ENCODE measurements at places on chromosomes 2 and 18.

- DNase-seq = no peak
Measured at GRCh38 chr18:10169064-10169562, 255.3 kb downstream of the VAPA start.

GRCh38 chr2:42057902-42058450, 10.2 kb downstream of the PKDCC start:
- DNase-seq = no peak

DNA sequence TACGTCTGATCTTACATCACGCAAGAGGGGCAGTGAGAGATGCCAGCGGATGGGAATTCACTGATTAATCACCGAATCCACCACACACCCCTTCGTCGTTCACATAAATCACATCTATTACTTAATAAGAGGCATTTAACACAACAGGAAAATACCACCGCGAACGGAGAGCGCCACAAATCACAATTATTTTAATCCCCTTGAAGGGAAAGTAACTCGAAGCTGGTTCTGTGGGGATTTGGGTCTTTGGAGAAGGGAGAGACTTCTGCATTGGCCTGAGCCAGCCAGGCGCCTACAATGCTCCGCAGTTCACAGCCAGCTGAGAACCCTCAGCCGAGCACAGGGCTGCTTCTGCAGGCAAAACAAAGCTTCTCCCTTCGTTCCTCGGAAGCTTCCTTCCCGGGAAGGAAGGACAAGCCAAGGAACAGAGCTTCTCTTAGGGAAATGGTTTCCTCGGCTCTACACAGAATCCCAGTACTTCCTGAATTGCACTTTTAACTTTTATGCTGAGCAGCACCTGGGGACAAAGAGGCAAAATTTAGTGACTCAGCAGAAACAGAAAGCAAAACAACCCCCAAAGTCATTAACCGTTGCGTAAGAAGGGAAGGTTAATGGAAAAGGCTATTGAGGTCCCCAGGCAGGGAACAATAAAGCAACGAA, at the start of gene LRP1B:
LRP1B (minus strand) TSS at position 7 of the 660 bp plus-strand sequence. CDS start 287 bp downstream, outside the sequence.
- no peak for DNase-seq

GRCh38 chr2:64143169-64144056, 807 bp downstream of the PELI1 start:
- DNase-seq = no peak

DNA sequence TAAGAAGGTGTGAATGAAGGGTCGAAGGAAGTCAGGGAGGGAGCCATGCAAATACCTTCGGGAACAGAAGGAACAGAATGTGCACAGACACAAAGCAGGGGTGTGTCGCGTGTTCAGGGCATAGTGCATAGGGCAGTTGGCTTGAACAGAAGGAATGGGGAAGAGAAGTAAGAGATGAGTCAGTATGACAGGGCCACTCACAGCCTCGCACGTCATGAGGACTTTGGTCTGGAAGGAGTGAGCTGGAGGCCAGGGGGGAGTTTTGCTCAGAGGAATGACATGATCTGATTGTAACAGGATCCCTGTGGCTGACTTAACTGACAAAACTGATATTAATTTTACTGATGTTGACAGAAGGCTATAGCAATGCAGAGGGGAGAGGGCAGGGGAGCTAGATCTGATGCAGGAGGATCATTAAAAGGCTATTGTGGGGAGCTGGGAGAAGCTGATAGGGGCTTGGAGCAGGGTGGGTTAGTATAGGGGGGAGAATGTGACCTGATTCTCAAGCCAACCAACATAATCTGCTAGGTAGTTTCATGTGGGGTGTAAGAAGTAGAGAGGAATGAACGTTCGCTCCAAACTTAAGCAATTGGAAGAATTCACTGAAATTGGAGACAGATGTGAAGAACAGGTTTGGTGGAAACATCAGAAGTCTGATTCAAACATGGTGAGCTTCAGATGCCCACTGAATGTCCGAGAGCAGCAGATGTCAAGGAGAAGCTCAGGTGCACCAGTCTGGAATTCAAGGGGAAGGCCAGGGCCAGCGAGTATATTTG, 60.4 kb upstream of the COPS8 start:
- DNase-seq = no peak

GRCh38 chr2:166651991-166652390, 157.9 kb upstream of the SCN7A start:
- no peak for DNase-seq

GRCh38 chr2:108588070-108588668, 53.9 kb downstream of the LIMS1 start:
- no peak for DNase-seq

GRCh38 chr2:238401551-238401950, 25.2 kb upstream of the ASB1 start:
- no peak for DNase-seq

DNA sequence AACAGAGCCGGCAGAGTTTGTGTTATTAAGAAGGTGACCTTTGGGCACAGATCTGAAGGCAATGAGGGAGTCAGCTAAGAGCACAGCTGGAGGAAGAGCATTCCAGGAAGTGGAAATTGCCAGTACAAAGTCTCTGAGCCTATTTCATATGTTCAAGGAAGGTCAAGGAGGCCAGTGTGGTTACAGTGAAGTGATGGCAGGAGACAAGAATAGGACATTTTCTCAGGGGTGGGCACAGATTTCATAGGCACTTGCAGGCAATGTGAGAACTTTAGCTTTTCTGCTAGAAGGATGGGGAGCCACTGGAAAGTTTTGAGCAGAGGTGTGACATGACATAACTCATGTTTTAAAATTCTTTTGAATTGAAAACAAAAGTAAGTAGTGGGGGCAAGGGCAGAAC, 50.3 kb downstream of the ARHGAP25 start:
- DNase-seq = no peak

DNA sequence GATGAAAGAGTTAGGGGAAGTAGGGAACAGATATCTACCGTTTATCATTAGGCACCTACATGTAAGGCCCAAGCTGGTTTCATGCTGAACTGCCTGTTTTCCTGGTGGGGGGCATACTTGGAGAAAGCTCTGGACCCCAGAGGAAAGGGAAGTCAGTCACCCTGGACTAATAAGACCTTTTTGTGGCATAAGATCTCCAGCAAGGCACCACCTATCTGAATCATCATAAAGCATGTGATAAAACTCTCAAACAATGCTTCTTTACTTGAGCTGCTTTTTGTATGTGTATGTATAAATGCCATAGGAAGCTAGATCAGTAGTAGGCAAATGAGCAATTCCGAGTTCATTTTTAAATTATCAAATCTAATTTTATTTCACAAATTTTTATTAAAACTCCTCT, 104.8 kb downstream of the TANC1 start:
- DNase-seq = no peak

DNA sequence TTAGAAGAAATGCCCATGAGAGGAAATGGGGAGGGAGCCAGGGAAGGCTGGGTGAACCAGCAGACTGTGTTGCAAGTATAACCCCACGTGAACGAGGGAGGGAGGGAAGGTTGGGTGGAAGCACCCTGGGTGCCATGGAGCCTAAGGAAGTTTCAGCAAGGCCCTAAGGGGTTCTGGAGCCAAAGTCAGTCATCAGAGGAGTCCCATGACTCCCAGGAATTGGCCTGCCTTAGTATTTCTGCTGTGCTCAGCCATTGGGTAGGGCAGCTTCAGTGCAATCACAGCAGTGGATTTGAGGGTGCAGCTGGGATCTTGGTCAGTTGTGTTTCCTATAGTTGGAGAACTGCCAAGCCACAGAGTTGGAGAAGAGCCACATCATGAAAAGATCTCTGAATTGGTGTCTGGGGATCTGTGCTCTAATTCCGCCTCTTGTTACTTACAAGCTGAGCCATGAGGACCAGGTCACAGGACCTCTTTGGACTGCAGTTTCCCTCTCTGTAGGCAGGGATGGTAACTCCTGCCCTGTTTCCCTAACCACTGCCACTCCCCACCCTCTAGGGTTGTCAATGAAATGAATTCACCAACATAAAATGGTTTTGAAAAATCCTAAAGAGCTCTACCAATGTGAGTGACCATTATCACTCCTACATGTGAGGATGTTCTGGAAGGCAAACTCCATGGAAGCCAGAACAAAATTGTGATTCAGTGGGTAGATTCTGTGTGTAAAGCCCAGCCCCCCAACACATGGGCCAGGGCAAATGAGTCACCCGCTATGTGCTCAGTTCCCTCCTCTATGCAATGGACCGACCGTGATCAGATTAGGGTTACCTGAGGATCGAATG, 108.9 kb downstream of the CLIP4 start:
- DNase-seq = no peak

- no peak for DNase-seq
Measured at GRCh38 chr2:109336296-109336695, 207.3 kb downstream of the SH3RF3 start.

GRCh38 chr2:197386242-197386641, 48.6 kb downstream of the SF3B1 start:
- DNase-seq = no peak

GRCh38 chr2:122144884-122145283, 389.4 kb downstream of the TSN start:
- DNase-seq = no peak

DNA sequence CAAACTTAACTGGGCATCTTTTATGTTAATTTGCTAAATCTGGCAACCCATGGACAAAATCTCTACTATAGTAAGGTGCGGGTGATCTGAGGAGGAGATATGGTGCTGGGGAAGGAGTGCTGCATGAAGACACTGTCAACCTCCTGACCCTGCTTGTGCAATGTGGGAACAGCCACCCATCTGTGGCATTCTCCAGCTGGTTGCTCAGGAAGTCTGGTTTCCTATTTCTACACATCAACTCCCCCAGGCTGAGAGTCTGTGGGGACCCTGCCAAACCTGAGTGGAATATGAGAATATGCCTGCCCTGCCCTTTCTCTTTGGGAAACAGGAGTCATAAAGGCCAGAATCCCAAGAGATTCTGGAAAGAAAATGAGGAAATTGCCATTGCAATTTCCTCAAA, 60.1 kb upstream of the PAX3 start:
- no peak for DNase-seq

- no peak for DNase-seq
Measured at GRCh38 chr2:186721956-186722355, 28.1 kb downstream of the FAM171B start.

- DNase-seq = no peak
Measured at GRCh38 chr18:77206676-77207374, 42.8 kb upstream of the GALR1 start.

GRCh38 chr2:15636972-15637785, 45.5 kb downstream of the DDX1 start:
- no peak for DNase-seq

GRCh38 chr18:23238651-23239349, 103.5 kb downstream of the CABLES1 start:
- DNase-seq = no peak

DNA sequence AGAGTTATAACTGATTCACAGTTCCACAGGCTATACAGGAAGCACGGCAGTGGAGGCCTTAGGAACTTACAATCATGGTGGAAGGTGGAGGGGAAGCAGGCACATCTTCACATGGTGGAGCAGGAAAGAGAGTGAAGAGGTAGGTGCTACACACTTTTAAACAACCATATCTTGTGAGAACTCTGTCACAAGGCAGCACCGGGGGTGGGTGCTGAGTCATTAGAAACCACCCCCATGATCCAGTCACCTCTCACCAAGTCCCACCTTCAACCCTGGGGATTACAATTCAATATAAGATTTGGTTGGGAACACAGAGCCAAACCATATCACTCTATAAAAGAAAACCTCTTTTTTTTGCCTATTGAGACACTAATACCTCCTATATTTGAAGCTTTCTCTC, 1108.5 kb upstream of the CDH2 start:
- no peak for DNase-seq

- DNase-seq = no peak
Measured at GRCh38 chr2:11942178-11942569, 195.7 kb downstream of the LPIN1 start.

GRCh38 chr2:15623898-15624541, 32.4 kb downstream of the DDX1 start:
- no peak for DNase-seq

GRCh38 chr2:151518802-151519201, 109.1 kb downstream of the RIF1 start:
- DNase-seq = no peak

- no peak for DNase-seq
Measured at GRCh38 chr2:38315707-38316333, 61.3 kb downstream of the ATL2 start.

DNA sequence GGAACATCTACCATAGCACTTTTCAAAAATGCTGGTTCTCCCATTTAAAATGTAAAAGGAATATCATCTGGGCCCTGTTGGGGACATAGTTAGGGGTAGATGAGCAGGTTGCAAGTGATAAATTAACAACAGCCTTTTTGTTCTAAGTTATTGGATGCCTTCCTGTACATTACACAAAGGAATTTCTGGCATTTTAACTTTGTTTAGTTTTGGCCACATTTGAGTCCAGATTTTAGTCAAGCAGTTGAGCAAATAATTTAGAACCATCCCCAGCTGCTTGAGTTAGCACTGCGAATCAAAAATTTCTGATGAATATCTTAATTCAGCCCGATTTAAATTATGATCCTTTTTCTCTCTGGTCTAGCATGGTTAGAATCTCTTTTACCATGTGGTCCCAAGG, 124.4 kb downstream of the TTC27 start:
- DNase-seq = no peak

DNA sequence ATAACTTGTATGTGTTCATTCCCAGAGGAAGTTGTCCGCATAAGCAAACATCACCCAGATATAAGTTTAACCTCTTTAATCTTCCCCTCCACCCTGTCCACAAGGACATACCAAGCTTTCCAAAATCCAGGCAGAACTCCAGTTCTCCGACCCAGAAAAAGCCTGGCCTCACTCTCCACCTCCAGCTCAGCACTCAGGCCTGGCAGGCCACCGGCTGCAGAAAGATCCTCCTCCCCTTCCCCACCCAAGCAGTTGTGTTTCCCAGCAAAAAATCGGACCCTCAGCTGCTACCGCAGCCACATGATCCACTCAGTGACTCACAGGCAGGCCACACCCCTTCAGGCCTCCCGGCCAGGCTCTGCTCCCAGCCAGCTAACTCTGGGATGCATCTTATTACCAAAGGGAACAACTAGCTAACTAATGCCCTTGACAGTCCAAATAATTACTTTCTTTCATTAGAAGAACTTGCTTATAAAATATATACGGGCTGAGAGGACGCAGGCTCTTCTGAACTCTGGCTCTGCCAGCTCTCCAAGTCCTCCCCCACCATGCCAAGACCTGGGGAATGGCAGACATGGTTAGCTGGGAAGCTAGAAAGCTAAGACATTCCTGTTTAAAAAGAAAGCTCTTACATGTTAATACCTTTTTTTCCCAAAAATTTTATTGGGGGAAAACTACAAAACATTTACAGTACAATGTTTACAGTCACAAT, 4.5 kb downstream of the ZFP36L2 start:
- DNase-seq = no peak

All from cortex of kidney (tissue), 1 donor.